SW480 (cell line): ENCODE measurements at places on chromosomes 2 and 18.

DNA sequence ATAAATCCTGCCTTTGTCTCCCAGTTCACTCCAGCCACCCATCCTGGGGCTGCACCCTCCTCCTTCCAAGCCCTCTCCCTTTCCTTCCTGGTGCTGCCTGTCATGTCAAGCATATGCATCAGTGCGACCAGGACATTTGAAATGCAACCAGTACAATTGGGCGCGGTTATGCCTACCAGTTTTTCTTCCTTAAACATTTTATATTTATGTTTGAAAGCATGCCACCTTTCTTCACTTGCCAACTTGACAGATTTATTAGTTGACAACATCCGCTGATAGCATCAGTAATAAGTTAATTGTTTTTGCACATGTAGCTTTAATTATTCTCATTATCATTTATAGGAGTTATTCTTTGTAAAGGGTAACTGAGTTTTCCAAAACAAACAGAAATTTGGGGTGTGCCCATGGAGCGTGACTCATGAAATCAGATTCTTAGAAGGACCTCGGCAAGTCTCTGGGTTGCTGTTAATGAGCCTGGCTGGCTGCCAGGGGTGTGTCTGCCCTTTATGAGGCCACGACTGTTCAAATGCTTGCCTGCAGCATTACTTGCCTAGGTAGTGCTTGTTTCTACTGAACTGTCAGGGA is 32.8 kb upstream of the IL1B start:
- DNase-seq, result peak; percentile 95

DNA sequence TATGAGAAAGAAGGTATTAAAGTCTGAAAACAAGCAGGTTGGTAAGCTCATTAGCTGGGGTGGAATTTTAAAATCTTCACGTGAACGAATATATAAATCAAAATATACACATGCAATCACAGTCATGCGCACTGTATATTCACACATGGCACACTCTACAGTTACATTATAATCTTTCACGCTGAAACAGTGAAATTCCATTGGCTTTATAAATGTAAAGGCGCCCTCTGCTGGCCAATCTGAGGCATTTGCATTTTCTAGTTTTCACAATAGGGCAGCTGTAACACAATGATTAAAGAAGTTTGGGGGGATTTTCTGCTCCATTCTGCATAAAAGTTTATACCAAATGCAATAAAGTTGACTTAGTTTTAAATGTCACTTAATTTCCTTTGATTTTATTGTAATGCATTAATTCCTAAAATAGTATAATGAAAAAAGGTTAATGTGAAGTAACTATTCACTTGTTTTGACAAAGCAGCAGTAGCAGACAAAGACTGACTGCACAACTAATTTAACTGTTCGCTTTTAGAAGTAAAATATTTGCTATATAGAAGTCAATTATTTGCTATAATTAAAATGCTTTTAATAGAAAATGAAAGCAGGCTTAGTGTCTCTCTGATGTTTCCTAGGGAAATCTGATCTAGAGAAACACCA is 17.2 kb downstream of the IFIH1 start:
- DNase-seq, result peak; percentile 62

GRCh38 chr2:175312137-175312536 is 130.6 kb upstream of the ATP5MC3 start:
- DNase-seq, result no peak

DNA sequence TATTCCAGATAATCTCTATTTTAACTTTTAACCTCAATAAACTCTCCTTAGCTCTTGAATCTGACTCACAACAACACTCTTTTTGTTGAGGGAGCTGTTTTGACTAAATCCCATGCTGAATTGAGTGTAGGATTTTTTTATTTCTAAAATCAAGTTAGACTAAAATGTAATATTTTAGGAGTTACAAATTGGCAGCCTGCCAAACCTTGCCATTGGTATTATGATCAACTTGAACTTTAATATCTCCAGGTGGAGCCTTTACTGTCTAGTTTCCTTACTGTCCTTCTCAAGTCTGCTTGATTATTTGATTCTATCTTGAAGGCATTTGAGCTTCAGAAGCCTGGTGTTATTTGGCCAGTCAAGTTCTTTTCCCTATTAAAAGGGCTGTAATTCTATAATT is 8.7 kb downstream of the PIKFYVE start:
- no peak for DNase-seq

DNA sequence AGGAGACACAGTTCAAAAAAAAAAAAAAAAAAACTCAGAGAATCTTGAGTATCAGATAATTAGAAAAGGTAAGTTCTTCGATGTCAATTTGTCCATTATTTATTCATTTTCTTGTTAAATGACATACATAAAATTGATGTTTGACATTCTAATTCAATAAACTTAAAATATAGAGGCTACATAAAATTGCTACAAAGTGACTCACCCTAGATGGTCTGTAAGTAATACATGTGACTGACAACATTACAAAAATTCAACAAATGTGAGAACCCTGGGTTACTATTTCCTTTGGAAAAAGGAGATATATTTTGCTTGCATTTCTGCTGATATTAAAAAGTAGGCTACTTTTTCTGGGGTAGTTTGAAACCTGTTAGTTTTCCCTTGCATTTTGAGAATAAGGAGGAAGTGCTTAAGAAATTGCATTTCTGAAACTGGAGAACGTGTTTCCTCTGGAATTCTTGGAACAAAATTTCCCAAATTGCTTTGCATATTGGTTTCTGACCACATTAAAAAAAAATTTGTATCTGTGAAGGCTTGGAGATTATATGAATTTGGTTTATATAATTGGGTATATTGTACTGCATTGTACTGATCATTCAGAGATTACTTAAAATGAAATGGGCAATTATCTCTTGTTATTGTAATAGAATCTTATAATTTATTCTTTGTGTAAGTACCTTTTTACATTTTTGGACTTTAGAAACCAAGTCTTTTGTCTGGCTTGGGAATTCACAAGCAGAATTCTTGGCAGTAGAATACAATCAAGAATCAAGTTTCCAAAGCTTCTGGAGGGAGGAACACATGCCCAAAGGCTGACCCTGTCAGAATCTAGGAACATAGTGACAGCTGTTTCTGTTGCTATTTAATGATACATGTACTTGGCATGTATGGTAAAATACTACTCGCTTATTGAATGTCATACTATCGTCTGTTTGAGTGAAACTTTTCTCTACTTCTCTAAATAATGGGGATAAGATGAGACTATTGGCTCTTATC is 106.1 kb downstream of the DSEL start:
- no peak for DNase-seq

GRCh38 chr2:54899576-54900200 is 150.6 kb downstream of the RTN4 start:
- peak; percentile 53 for DNase-seq

DNA sequence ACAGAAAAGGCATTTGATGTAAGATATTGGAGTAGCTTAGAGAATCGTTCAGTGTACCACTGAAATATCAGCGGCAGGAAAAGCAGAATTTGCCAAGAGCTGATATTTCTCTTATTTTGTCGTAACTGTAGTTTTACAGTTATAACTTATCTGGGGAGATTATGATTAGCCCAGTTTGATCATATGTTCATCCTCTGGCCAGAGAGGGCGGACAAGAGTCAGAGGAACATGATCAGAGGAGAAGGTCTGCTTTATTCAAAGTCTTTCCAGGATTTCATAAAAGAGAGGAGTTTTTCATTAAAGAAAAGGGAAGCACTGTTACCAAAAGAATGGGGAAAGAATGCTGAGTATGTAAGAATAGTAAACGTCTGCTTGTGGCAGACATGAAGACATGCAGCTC is 1655.6 kb downstream of the DPP10 start:
- no peak for DNase-seq

DNA sequence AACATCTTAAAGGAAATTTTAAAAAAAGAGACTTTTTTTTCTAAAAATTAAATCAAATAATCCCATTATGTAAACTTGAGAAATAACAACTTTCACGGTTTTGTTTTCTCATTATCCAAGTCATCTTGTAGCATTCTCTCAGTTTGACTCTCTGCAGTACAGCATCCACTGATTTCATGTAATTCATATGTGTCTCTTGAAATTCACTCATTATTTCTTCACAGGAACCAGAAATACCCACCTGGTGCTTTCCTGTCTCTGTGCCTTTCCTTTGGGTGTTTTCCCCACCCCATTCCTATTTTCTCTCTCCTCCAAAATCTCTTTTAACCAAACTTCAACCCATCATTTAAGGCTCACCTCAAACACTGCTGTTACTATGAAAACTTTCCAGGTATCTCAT is 116.1 kb upstream of the STK17B start:
- no peak for DNase-seq

GRCh38 chr2:240203788-240204270 is 63.4 kb upstream of the OTOS start:
- no peak for DNase-seq

GRCh38 chr2:223058952-223059716 is 7.1 kb downstream of the KCNE4 start:
- DNase-seq, result no peak

- DNase-seq, result no peak
These were observed 210.0 kb upstream of the NT5C1B start for GRCh38 chr2:18799397-18799796.

GRCh38 chr18:75003039-75003438 is 205.9 kb downstream of the PTGR3 start:
- DNase-seq, result no peak

- DNase-seq, result no peak
These were observed 325.0 kb upstream of the UBE2E3 start for GRCh38 chr2:180655393-180655792.

DNA sequence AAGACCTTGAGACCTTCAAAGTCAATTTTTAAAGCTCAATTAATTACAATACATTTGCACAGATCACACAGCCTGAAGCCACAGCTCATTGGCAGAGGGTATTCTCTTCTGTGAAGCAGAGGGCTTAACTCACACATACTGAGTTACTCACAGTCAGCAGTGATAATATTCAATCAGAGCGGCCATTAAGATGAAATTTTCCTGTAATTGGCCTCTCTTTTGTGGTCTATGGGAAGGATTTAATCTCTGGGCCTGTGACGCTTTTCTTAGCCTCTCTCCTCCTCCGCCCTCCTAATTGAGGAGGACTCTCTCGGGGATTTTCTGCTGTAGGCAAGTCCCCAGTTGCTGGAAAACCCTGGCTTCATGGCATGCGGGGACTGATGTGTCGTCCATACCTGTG is 12.3 kb upstream of the LDLRAD4 start:
- no peak for DNase-seq

DNA sequence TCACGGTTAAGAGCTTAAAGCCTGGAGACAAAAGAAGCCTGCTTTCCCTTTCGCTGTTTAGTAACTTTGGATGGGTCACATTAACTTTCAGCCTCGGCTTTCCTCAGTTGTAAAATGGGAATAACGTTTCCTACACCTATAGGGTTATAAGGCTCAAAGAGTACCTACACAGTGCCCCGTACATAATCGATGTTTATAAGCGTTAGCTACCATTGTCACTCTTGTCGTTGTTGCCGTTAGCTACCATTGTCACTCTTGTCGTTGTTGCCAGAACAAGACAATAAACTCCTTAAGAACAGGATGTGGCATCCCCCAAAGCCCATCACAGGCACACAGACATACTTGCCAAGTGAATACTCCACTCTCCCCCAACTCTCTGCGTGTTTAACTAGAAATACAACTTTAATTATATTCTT is 901 bp upstream of the MFSD6 start:
- peak; percentile 34 for DNase-seq

GRCh38 chr2:215576572-215576971 is 140.7 kb upstream of the FN1 start:
- DNase-seq, result no peak

GRCh38 chr18:12421732-12422131 is 14.0 kb downstream of the PRELID3A start:
- no peak for DNase-seq

DNA sequence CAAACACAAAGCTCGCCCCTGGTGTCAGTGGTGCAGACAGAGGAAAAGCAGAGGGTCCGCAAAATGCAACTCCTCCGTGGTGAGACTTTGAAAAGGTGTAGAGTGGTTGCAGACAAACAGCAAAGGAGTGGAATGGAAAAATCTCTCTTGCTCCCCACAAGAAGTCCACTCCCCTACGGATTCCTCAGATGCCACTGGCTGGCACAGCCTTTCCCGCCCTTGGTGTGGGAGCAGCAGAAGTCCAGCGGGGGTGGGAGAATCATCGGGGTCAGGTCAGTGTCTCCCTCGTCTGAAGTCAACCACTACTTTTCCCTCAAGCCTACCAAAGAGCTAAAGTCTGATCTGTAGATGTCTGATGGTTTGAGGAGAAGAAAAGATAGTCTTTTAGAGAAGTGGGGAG is 22.3 kb upstream of the B3GNT7 start:
- DNase-seq, result no peak

DNA sequence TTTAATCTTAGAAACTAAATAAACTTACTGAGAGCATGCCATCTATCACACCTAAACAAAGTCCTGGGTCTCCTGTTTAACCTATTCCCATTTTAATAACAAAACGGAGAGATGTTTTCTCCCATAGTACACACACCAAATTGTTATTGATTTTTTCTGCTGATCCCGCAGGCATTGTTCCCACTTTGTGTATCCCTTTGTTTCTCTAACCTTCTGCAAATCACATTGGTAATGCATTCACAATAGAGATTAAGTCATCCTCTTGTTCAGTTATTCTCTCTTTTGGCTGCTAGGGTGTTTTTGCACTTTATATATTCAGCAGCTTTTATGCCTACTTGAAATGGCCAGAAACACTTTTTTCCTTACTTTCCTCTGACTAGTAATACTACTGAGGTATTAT is 1071.9 kb upstream of the CDH2 start:
- DNase-seq, result no peak

DNA sequence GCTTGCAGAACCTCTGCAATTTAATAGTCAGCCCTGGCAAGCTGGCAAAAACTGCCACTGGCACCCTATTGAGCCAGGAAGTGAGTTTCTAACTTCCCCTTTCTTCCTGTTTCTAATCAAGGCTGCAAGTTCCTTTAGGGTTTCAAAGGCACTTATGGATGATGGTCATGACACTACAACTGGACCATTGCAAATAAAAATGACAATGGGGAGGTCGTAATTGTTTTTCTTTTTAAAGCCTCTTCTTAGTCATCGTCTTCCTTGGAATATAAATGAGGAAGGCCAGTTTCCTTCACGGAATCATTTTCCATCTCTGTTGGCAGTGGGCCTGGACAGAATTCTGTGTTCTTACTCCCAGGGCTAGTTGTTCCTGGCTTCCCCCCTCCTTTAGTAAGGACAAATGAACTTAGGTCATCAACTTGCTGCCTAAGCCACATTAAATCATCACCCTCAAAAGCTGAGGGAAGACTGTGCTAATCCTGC is 35.8 kb downstream of the SH3RF3 start:
- DNase-seq, result no peak

- peak; percentile 3 for DNase-seq
These were observed 32.8 kb downstream of the LPIN2 start for GRCh38 chr18:2979871-2980790.
